Kidney (tissue), 22 donors: ENCODE measurements at places on chromosomes 13 and 19. TPM values are rescaled to one million over a fixed set of nuclear protein-coding genes. Genes with fewer than 3 reads are reported as not detected.

Gene CEACAM4
- not detected for polyA plus RNA-seq

Gene FCER2
- not detected for polyA plus RNA-seq

Gene DACH1
- 5.3 TPM for polyA plus RNA-seq

Gene MEIOSIN
- polyA plus RNA-seq: not detected

- DNase-seq: no peak
Observed at GRCh38 chr19:28463493-28464053, 749.4 kb downstream of the UQCRFS1 start.

DNA sequence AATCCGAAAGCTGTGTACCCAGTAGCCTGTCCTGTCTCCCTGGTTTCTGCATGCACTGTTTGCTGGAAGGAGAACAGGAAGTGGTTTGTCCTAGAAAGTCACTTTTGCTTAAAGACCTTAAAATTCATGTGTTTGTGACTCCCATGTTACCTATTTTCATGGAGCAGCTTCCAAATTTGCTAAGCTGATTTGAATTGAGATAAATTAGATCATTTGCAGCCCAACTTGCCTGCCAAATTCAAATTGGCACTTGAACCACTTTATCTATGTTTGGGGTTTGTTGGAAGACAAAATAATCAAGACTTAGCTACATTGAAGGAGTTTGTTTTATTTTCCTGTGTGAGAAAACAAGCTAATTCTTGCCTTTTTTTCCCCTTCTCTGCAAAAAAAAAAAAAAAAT, 532.5 kb downstream of the DIAPH3 start:
- DNase-seq: no peak

DNA sequence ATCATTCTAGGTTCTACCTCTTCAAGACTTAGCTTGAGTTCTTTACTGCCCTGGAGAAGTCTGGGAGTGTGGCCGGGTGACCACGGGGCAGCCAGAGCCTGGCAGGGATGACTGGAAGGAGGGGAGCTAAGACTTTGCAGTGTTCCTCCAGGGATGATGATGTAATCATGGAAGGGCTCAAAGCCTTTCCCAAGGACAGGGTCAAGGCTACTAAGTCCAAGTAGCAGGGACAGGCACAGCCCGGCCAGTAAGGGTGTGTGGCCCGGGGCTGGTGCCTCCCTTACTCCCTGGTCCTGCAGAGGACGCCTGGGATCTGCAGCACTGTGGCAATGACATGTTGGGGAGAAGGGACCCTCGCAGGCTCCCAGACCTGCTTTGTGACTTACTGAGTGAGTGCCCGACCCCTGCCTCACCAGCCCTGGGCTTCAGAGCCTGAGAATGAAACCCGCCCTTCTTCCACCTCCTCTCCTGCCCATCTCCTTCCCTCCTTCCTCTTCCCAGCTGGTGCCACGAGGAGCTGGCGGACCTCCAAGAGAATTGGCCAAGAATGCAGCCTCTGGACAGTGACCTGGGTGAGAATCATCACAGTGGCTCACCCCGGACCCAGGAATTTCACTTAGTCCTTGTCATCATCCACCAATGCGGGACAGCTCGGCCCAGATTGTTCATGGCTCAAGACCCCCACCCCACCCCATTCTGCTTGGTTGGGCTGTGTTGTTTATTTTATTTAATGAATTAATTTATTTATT, 15.6 kb upstream of the FBXO17 start:
- DNase-seq: no peak

GRCh38 chr13:71068041-71068440, 799.0 kb downstream of the DACH1 start:
- no peak for DNase-seq

DNA sequence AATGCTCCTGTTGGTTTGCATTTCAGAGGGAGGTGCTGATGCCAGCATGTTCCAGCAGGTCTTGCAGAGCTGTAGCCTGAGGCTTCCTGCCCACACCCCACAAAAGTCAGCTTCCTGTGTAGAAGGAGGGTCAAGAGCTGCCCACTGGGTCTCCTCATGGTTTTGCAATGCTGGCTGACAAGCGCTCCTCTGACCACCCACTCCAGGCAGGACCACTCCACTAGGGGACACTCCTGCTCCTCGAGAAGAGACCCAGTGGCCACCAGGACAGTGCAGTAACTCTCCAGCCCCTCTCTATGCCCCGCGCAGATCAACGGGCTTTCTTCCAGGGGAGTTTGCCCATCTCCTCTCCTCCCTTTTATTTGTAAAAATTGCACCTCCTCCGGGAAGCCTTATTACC, 72.9 kb upstream of the UQCRFS1 start:
- DNase-seq: peak; percentile 77

DNA sequence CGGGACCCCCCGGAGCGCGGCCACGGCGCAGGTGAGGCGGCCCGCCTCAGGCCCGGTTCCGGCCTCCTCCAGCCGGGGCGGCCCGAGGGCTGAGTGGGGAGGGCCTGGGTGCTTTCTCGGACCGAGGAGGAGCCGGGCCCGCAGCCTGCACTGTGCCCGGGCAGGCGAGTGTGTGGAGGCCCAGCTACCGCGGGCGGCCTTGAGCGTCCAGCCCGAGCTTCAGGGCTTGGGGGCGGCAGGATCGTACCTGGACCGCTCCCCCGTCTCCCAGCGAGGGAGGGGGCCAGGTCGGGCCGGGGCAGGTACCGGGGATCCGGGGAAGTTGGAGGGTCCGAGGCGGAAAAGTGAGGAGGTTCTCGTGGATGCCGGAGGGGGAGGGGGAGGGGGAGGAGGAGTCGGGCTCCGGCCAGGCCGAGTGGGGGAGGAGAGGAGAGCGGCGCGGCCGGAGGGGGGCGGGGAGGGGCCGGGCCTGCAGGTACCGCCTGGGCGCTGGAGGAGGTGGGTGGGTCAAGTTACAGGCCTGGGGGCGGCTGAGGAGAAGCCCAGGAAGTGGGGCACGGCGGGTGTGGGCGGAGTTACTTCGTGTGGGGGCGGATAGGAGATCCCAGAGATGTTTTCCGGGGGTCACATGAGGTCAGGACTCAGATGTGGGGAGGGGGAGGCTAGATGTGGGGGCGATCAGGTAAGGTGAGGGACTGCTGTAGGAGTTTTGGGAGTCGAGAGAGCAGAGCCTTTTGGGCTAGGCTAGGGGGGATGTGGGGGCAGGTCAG, 545 bp downstream of the NACC1 start:
- DNase-seq: peak; percentile 90

DNA sequence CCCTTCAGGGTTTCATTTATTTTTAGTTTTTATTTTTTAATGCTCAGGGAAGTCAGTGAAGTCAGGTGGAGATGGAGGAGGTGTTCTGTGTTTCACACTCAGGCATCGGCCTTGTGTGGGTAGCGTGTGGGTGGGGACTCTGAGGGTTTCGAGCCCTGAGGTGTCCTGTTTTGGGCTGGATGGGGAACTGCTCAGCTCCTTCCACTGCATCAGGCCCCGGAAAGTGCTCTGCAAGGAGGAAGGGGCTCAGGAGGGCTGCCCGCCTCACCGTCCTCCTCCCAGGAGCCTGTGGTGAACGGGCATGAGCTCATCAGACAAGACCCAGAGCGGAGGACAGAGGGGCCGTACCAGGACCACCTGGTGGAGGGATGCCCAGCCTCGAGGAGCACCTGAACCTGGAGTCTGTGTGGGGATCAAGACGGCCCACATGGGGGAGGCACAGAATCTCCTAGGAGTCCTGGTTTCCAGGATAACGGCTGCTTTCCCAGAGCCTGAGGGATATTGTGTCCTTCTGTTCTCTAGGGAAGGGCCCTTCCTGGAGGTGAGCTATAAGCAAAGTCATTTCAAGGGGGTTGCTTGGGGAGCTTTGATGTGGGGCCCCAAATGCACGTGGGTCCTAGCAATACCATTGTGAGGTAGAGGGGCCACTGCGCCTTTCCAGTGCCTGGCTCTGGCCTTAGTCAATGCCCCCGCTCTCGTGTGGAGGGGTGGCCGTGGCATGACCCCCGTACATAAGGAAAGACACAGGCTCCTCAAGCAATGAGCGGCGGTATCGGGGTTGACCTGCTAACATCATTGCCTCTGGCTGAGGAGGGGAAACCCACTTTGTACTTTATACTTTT, 13.5 kb upstream of the GAS6 start:
- no peak for DNase-seq
